OCI-LY7 (cell line): ENCODE measurements at places on chromosomes 13 and 19. TPM values are rescaled to one million over a fixed set of nuclear protein-coding genes. Genes with fewer than 3 reads are reported as not detected.

PSG6 gene
- total RNA-seq: not detected in 2 replicates

CYP4F22 gene
- not detected in 2 replicates for total RNA-seq

SIAH3 gene
- not detected in 2 replicates for total RNA-seq

LRRC4B gene
- 0.29 TPM in 1 of 2 replicates, not detected in the other for total RNA-seq

ZNF134 gene
- total RNA-seq: 7.7 and 11.0 TPM in 2 replicates

ZNF224 gene
- total RNA-seq: 20.2 and 21.5 TPM in 2 replicates

MIA gene
- total RNA-seq: not detected in 2 replicates

PPP1R13L gene
- 15.5 and 17.4 TPM in 2 replicates for total RNA-seq

PSG2 gene
- total RNA-seq: not detected in 2 replicates

ZNF471 gene
- not detected in 2 replicates for total RNA-seq

MTUS2 gene
- 9.8 TPM in 2 replicates for total RNA-seq

- no peak for DNase-seq
These were observed 369.7 kb downstream of the COG6 start for GRCh38 chr13:40024967-40025714.

GRCh38 chr19:46813839-46814358, 25.5 kb upstream of the SLC1A5 start:
- DNase-seq: no peak

GRCh38 chr13:62299988-62300387, 884.3 kb upstream of the PCDH20 start:
- DNase-seq: no peak

DNA sequence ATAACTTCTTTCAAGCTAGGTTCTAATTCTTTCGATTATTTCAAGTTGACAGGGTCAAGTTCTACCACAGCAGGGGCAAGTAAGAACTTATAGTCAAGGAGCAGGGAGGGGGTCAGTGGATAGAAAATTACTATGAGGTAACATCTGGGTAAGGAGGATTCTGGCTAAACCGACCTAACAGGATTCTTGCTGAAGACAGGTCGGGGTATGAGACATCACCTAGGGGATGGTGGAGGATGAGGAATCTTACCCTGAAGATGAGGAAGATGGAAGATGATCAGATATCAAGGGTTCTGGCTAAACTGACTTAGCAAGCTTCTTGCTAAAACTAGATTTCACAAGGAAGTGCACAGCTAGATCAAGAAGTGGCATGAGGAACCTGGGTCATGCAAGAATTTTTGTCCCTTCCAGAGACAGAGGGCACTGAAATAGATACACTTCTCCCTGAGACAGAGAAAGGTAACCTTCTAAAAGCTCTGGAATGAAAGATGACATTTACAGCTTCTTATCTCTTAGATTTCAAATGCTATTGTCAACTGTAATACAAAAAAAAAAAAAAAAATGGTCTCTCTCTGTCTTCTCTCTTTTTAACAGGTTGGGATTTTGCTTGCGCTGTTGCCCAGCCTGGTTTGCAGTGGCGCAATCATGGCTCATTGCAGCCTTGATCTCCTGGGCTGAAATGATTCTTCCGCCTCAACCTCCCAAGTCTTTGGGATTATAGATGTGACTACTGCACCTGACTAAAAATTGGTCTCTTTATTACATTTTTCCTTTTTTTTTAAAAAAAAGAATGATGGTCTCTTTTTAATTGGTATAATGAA, 9.6 kb upstream of the METTL21C start:
- no peak for DNase-seq

- no peak for DNase-seq
These were observed 64.5 kb downstream of the RAB20 start for GRCh38 chr13:110497003-110497402.

DNA sequence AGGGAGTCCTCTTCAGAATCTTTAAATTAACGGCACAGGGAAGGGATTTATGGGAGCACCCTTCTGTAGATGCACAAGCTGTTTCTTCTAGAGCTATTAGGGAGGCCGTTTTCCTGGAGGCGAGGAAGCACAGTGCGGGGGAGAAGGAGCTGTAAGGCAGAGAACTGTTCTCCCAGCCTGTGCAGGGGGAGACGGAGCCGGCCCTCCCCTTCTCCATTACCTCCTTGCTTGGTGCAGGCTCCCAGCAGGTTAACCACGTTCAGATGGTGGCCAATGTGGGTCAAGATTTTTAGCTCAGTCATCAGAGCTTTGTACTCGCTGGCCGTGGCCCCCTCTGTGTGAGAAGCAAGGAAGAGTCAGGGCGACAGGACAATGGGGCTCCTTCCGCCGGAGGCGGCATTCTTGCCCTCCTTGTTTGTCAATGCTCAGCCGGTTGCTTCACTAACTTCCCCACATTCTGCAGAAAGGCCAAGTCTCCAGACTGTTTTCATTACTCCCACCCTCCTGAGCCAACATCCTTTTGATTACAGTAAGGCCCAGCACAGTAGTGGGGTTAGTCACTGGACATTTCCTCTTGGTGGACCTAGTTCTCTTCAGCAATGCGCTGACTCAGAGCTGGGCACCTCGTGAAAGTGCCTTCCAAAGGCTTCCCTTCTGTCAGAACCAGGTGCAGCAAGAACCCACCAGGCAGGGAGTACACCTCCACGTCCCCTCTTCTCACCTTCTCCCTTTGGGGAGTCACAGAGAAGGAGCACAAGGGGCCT, 165.4 kb downstream of the FLT1 start:
- DNase-seq: no peak

DNA sequence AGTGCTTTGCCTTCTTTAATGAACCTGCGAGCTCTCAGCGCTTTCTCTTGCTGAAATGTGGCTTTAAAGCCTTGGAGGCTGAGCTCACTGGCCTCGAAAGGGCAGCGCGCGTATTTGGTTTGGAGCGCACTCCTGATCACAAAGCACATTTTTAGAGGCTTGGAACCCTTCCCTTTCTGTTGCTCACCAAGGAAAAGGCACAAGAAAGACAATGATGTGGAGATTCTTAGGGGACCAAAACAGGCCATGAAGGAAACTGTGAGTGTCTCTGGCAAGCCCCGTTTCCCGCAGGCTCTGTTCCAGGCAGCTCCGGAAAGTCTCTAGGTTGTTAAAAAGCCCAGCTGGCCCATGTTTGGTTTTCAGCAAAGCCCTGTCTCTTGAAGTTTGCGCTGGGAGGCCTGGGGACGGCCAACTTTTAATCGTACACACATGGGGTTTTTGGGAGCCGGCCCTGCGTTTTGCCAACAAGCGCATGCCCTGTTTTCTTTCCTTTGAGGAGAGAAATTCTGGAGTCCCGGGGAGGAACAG, 9.4 kb upstream of the SPC24 start:
- DNase-seq: no peak

GRCh38 chr19:39828015-39828653, 5.8 kb downstream of the DYRK1B start:
- no peak for DNase-seq

DNA sequence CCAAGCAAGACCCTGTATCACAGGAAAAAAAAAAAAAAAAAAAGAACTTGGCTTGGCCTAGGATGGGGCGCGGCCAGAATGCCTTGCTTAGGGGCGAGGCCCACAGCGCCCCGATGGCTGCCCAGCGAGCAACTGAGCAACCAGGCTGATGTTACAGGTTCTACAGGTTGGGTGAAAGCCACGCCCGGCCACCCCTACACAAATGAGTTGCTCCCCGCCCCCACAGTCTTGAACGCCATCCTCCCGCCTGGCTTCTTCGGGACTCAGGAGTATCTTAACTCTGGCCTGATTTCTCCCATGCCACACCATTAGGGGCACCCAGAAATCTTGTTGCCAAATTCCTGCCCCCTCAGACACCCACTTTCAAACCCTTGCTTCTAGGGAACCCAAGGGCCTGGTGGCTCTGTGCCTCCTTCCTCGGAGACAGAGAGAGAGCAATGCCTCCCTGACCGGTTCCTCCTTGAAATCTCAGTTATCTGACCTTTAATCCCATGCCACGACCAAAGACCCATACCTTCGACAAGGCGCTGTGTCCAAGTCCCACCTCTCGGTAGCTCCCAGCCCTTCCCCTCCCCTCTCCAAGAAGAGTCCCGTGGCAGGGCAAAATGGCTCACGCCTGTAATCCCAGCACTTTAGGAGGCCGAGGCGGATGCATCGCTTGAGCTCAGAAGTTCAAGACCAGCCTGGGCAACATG, 1.1 kb upstream of the CBLC start:
- DNase-seq: no peak

GRCh38 chr13:104143760-104144416, 1077.7 kb upstream of the SLC10A2 start:
- no peak for DNase-seq

- DNase-seq: no peak
These were observed 354.9 kb downstream of the FOXO1 start for GRCh38 chr13:40311356-40312101.

GRCh38 chr19:31352782-31353651, 3.8 kb upstream of the TSHZ3 start:
- no peak for DNase-seq

GRCh38 chr13:113647351-113648215, 10.4 kb downstream of the ATP4B start:
- no peak for DNase-seq

GRCh38 chr13:26067601-26068000, 15.8 kb upstream of the SHISA2 start:
- no peak for DNase-seq

- DNase-seq: no peak
These were observed 47.7 kb downstream of the GSX1 start for GRCh38 chr13:27839809-27840467.

DNA sequence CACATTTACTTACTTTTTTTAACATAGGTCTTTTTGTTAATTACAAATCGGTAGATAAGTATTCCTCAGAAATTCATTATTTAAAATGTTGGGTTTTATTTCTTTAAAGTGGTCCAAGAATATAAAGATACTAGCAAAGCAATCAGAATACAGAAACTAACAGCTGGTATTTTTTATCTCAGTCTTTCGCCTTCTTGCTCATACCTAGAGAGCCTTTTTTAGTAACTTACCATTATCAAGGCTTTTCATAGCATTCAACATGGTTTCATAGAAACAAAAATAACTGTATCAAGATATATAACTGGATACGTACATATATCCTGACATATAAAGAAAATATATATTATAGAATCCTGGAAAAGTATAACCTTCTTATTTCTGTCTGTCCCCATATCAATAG, 227.8 kb upstream of the MIR17HG start:
- no peak for DNase-seq

- DNase-seq: no peak
These were observed 70.2 kb downstream of the KLF5 start for GRCh38 chr13:73129023-73129422.

DNA sequence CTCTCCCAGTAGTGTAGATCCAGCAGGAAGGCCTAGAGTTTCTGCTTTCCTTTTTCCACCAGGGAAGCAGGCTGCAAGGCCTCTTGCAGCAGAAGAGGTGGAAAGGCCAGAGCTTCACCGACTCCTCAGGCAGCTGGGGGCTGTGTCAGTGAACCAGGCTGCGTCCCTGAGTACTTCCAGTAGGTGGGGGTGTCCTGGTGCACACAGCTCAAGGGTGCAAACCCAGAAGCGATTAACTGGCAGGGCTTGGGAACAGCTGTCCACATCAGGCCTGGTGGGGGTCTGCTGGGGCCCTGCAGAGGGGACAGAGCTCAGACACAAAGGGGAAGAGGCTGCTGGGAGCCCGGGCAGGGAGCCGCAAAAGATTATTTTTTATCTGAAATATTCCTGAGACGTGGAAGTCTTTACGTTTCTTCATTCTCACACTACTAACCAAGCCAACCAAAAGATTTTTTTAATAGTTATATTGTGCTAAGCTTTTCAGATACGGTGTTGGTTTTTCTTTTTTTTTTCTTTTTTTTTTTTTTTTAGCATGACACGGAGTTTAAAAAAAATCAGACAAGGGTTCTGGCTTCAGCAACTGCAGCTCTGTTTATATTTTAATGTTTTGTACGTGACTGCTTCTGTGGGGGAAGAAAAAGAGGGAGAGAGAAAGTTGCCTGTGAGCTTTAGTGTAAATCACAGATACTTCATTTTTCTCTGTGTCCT, 11.0 kb downstream of the TSHZ3 start:
- DNase-seq: peak; percentile 55

DNA sequence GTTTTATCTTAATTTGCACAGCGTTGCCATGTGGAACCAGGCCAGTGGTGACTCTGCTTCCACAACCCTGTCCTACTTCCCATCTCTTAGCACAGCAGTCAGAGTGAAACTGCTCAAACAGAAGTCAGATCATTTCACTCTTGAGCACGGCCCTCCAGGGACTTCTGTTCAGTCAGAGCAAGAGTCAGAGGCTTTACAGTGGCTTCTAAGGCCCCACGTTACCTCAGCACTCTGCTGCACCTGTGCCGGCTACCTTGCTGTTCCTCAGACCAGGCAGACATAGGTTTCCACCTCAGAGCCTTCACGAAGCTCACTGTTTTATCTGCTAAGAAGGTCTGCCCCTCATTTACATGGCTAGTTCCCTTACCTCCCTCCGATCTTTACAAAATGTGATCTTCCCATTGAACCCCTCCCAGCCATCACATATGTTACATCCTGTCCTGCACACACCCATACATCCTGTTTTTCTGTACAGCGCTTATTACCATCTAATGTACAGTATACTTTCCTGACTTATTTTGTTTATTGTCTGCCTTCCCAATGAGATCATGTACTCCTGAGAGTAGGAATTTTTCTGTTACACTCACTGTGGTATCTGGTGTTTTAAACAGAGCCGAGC, 41.6 kb downstream of the TM9SF2 start:
- peak; percentile 62 for DNase-seq

DNA sequence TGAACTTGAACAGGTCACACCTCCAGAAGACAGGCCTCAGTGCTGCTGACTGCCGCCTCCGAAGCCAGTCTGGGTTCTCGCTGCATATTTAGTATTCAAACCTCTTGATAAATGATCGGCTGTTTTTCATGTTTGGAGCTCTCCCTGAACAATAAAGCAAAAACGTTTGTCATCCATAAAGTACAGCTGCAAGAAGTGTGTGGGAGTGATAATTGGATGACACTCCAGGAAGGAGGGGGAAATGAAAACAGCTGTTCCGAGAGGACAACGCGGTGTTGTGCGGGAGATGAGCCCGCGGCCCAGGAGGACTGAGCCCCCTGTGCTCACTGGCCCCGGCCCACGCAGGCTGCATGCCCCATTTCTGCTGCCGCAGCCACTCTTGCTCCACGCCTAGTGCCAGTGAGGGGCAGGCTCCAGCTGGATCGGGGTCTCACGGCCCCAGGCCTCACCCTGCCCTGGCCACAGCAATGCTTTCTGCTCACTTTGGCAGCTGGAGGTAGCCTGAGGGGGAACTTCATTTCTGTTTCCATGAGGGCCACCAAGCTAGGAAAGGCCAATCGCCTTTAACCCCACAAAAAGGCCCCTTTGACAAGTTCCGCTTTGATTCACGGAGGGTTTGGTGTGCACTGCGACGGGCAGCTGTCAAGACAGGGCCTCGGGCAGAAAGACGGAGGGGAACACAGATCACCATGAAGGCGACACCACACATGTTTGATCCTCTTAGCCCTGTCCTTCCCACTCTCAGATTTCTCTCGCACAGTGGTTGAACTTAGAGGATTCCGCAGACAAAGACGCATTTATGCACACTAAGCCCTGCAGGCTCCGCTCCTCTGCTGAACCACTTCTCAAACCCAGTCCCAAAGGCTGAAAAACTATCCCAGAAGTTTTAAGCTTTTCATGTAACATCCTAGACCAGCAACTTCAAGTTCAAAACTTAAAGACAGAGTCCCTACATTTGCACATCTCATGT, 537.6 kb downstream of the EFNB2 start:
- DNase-seq: no peak

- DNase-seq: peak; percentile 63
These were observed 81.6 kb downstream of the DPF1 start for GRCh38 chr19:38142176-38143035.
